Nasal cavity respiratory epithelium epithelial cell of viscerocranial mucosa (primary cell): ENCODE measurements at places on chromosomes 12 and 14. TPM values are rescaled to one million over a fixed set of nuclear protein-coding genes. Genes with fewer than 3 reads are reported as not detected.

Gene VRTN
- not detected in 2 replicates for total RNA-seq

Gene CLEC4A
- total RNA-seq: under 0.01 TPM in 1 of 2 replicates, not detected in the other

Gene SYNE3
- total RNA-seq: 4.8 and 5.5 TPM in 2 replicates

Gene NOVA1
- 0.36 TPM in 1 of 2 replicates, not detected in the other for total RNA-seq

Gene EXOC3L4
- total RNA-seq: not detected in 2 replicates

Gene LRRC10
- total RNA-seq: not detected in 2 replicates

Gene YEATS4
- 20.2 and 30.1 TPM in 2 replicates for total RNA-seq

Gene TAS2R7
- not detected in 2 replicates for total RNA-seq

Gene IGF1
- total RNA-seq: not detected in 2 replicates

Gene TOMM20L
- not detected in 2 replicates for total RNA-seq

Gene FAM90A1
- 0.28 TPM in 1 of 2 replicates, not detected in the other for total RNA-seq

Gene PRIMA1
- total RNA-seq: under 0.01 TPM in 1 of 2 replicates, not detected in the other

Gene IL22
- total RNA-seq: not detected in 2 replicates
